Nucleus accumbens (tissue), 56 donors: ENCODE measurements at places on chromosomes 4 and X.
A peak's percentile ranks its signal among the peaks of the same experiment; 100 is the strongest.

GRCh38 chr4:52371841-52372240 lies 287.3 kb downstream of the USP46 start:
- DNase-seq = no peak

GRCh38 chr4:122531038-122531437 lies 74.5 kb upstream of the IL2 start:
- no peak for DNase-seq

GRCh38 chr4:119207051-119207450 lies 5.5 kb upstream of the USP53 start:
- DNase-seq = no peak

DNA sequence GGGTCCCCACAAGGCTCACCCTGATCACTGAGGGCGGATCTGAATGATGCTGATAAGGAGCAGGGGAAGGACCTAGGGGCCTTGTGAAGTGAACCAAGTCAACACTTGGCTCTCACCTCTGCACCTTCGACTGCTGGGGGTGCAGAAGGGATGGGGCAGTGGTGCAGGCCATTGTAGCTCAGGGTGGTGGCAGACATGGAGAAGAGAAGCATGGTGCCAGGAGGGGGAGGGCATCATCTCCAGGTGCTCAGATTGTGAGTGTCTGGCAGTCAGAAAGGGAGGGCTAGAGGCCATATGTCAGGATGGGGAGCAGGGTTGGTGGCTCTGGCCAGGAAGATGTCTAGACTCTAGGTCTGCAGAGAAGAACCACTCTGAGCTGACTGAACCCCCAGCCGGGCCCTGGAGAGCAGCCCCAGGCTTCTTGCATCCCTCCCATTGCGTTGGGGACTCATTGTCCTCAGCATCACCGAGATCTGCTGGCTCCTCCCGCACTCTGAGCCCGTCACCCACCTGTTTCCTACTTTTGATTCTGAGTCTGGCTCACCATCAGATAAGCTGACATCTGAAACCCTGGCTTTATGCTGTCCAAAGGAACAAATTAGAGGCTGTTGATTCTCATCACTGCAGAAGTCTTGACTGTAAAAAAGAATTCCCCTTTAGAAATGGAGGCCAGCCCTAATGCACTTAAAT lies 3.8 kb downstream of the APLN start:
- no peak for DNase-seq

DNA sequence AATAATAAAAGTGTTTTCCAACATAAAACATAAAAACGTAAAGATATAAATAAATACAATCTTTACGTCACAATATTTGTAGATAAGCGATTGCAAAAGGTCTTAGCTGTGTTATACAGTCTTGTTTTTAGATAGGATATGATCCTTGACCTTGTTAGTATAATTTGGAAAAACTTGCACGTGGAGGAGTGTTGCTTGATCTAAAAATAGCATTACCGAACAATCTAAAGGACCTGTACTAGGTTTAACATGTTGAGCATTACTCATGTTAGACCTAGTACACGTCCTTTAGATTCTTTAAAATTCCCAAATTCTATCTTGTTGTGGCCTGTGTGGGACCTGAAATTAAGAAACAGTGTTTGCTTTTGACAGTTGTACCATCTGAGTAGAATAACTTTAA lies 1.6 kb downstream of the METAP1 start:
- no peak for DNase-seq

DNA sequence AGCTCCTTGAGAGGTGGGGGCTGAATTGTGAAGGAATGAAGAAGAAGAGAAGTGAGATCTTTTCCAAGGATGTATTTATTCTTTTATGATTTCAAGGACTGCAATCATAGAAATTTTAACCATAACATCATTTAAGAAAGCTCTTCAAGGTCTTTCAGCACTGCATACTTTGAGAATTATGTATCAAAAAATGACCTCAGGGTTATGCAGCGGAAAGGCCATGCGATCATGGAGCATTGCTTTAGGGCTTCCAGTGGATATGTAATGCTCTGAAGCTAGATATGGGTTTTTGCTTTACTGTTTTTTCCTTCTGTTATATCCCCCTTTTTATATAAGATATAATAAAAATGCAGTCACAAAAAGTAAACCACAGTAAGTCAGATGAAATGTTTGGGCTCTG lies 38.7 kb downstream of the SGMS2 start:
- no peak for DNase-seq

- DNase-seq = no peak
These were observed 515.7 kb downstream of the SMARCA1 start for GRCh38 chrX:129007631-129008030.

- no peak for DNase-seq
These were observed 114.5 kb downstream of the ADRA2C start for GRCh38 chr4:3880615-3881120.

DNA sequence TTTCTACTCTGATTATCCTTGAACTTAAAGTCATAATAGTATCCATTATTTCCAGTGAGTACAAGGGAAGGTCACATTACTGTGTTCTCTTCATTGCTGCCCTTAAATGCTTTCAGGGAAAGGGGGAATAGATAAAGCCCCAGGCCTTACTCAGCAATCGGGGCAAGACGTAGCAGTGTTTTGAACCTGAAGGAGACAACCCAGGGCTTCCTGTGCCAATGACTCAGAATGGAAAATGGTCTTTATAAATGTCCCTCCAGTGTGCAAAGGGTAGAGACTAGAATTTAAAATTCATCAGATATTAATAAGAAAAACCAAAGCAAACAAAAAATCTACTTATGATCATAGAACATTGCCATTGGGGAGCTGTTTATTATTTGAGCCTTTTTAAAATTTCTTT lies 23.7 kb downstream of the TLR8 start:
- DNase-seq = no peak

DNA sequence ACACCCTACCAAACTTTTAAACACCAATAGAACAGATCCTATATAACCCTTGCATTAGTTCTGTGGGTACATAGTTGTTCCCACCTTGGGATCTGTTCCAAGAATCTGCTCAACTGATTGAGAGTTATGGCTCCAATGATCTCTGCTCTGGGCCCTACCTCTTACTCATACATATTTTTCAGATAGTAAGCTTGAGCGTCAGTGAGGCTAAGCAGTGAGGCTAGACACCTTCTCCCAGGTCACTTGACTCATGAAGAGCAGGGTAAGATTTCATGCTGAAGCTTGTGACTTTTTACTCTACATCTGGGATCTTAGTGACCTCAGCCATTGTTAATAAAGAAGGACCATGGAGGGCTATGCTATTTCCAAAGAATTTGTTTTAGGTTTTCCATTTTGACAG lies 23.1 kb upstream of the TNIP3 start:
- no peak for DNase-seq

DNA sequence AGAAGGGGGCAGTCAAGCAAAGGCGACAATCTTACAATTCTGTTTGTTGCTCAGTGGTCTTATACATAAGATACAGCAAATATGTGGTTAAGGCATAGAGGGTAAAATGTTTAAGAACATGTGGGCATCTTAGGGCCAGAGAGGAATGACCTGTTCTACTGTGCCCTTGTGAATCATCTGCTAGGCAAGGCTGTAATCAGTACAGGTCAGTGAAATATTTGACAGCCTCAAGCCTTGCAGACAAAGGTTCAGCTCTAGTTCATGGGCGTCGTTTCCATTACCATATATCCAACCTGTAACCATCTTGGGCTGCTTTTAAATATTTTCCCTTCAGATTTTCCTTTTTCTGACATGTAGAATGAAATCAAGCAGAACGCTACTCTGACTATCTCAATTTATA lies 37.3 kb downstream of the AGA start:
- no peak for DNase-seq

- no peak for DNase-seq
These were observed 30.0 kb downstream of the IRF2 start for GRCh38 chr4:184444215-184444952.

- no peak for DNase-seq
These were observed 1604.6 kb downstream of the PCDH18 start for GRCh38 chr4:135927651-135928050.

DNA sequence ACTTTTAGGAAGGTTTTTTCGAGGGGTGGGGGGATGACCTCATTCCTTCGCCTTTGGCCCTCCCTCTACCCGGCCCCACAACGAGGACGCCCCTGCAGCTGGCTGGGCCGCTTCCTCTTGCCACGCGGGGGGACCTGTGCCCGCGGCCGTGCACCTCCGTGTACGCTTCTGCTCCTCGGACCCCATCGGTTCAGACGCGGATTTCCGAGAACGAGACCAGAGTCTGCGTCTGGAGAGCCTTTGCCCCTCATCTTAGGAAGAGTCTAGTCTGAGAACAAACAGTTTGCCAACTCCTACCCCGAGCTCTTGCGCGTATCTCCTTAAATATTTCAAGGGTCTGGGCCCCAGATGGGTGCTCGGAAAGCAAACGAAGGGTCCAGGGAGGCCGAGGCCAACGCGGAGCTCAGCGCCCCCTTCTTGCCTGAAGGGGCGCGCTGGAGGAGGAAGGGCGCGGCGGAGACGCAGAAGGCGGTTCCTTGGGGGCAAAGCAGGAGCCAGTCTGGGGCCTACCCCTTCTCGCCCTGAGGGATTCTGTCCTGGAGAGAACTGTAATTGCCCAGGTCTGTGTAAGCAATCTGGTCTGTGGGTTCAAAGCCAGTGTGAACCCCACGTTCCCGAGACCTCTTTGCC lies 3.9 kb upstream of the SFRP2 start:
- DNase-seq = no peak

DNA sequence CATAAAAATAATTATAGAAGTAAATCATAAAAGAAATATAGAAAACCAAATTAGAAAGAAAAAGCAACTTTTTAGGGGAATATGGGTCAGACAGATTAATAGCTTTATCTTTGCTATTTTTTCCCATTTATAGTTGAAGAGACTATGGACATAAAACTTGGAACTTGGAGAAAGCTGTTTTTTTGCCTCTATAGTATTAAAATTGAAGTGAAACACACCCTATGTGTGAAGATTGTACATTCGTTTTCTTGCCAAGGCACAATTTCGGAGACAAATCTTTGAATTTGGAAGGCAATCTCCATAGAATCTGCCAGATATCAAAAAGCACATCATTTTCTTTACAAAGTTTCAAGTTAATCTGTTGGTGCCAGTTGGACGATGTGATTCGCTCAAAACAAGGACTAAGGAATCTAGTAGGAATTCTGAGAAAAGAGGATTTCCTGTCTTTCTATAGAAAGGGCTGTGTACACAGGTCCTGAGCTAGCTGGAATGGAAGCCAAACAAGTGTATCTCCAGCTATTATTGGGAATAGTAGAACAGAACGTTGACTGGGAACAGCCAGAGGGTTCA lies 156.3 kb downstream of the SLC7A11 start:
- DNase-seq = no peak

- DNase-seq = no peak
These were observed 61.1 kb downstream of the PPARGC1A start for GRCh38 chr4:23828779-23829178.

DNA sequence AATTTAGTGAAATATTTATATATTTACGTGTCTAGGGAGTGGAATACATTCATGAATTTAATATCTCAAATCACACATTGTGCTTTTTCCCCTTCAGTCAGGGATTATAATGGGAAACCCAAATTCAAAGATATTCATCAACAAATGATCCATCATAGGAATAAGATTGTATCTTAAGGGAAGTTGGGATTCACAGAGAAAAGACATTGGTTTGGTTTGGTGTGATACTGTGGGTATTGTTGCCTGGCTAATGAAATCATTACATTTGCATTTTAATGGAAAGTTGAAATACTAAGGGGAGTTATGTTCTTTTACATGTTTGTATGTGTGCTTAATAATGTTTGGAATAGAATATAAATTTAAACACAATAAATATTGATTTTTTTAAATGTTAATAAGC lies 1.7 kb downstream of the TET2 start:
- DNase-seq = no peak

GRCh38 chr4:82371497-82371896 lies 2.3 kb downstream of the HNRNPD start:
- DNase-seq = no peak

DNA sequence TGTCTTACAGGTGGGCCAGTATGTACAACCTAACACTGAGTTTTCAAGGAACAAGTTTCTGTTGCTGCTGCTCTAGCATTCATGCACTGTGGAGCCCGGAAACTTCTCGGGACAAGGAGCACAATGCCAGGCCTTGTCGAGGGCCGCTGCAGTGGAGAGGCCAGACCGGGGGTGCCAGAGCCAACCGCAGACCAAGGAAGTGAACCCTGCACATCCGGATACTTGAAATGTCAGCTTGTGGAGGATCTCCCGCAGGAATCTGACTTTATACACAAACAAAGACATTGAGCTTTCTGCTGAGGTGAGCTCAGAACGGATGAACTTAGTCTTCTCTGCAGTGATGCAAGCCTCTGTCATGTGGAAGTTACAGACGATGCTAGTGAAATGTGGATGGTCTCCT lies 99.5 kb downstream of the ZNF827 start:
- DNase-seq = peak; percentile 18

- DNase-seq = no peak
These were observed 127.4 kb downstream of the GRIA3 start for GRCh38 chrX:123311486-123311885.

DNA sequence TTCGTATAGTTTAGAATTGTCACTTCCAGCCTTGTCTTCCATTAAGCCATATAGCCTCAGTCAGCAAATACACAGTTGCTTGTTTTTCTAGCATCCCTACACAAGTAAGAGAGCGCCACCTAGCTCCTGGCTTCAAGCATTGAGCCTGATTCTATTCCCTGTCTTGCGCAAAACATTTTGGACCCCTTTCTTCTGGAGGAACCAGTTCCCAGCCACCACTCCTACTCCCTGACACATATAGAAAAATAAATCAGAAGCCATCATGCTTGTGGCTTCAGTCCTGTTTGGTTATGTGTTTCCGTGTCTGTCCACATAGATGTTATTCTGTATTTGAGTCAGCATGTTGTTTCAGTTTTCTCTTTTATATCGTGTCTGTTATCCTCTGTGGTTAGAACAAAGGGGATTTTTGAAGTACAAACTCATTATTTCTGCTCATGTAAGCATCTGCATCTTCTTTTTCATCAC lies 59.9 kb downstream of the GK start:
- no peak for DNase-seq

DNA sequence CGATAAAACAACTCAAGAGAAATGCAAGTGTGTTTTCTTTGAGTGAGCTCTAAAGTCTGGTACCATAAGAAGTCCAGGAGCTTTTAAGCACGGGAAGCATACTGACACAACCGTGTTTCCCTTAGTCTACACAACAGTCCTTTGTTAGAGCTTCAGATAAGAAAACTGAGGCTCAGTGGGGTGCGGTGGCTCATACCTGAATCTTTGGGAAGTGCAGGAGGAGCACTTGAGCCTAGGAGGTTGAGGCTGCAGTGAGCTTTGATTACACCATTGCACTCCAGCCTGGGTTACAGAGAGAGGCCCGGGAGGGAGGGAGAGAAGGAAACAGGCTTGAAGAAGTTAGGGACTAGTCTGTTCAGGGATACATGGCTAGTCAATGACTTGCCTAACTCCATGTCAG lies 21.9 kb downstream of the LEF1 start:
- DNase-seq = no peak
